ENCODE measurements at places on chromosomes 1 and 21. TPM values are rescaled to one million over a fixed set of nuclear protein-coding genes. Genes with fewer than 3 reads are reported as not detected.

DNA sequence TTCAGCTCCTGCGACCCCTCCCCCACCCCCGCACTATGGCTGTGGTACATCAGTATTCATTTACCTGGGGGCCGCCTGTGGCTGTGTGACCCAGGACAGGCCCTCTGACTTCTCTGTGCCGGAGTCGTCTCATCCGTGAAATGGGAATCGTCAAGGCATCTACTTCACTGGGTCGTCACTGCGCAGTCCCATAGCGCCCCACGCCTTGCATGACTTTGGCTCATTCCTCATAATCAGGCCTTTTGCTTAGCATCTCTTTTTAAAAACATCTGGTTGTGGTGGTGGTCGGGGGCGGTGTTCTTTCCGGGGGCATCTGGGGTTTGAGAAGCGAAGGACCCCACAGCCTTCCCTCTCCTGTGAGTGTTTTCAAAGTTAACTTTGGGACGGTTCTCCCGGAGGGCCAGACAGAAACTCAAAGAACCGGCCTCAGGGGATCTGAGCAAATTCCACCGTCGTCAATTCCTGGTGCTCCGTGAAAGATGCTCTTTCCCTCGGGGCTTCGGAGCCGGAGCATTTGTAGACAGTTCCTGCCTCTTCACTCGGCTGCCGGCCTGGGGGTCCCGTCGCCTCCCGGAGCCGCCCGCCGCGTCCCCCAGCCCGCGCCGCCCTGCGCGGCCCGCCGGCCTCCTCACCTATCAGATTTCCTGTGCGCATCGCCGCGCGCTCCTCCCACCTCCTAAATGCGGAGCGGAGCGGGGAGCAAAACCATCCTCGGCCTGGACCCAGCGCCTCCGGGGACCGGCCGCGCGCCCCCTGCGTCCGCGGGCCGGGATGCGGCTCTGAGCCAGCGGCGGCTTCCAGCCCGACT lies at the start of gene B3GALT5:
TSS of gene B3GALT5 (plus strand) at position 708 of the 808 bp plus-strand sequence. CDS start 47,620 bp downstream, outside the sequence.
- DNase-seq: peak; percentile 37
- peaks cover 57% of the 10 kb centered on the region for H3K27me3 ChIP-seq
- peaks cover 22% of the 10 kb centered on the region for H3K4me1 ChIP-seq
- peak within 1 kb of the TSS; percentile 76 for H3K27ac ChIP-seq

GRCh38 chr1:157181790-157182189 lies 43.6 kb upstream of the ETV3 start:
- H3K4me3 ChIP-seq: no peak overlapping the region
- H3K36me3 ChIP-seq: no peaks in the 10 kb centered on the region
- H3K27ac ChIP-seq: no peak overlapping the region
- H3K27me3 ChIP-seq: peaks cover 19% of the 10 kb centered on the region
- peaks cover 6% of the 10 kb centered on the region for H3K4me1 ChIP-seq

DNA sequence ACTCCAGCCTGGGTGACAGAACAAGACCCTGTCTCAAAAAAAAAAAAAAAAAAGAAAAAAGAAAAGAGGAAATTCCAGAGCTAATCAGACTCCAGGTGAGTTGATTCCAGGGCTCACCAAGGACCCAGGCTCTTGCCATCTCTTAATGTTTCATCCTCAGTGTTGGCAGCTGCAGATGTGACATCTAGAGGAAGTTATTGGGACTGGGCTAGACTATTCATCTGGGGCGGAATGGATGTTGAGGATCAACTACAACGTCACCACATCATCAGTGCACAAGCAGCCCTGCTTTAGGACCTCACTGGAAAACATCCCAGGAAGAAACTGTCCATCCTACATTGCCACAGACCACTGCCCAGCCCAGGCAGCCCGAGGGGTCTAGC lies 28.6 kb upstream of the PARP1 start:
- no peak overlapping the region for H3K27ac ChIP-seq
- H3K27me3 ChIP-seq: peaks cover 8% of the 10 kb centered on the region
- no peaks in the 10 kb centered on the region for H3K4me1 ChIP-seq
- H3K36me3 ChIP-seq: no peaks in the 10 kb centered on the region

DNA sequence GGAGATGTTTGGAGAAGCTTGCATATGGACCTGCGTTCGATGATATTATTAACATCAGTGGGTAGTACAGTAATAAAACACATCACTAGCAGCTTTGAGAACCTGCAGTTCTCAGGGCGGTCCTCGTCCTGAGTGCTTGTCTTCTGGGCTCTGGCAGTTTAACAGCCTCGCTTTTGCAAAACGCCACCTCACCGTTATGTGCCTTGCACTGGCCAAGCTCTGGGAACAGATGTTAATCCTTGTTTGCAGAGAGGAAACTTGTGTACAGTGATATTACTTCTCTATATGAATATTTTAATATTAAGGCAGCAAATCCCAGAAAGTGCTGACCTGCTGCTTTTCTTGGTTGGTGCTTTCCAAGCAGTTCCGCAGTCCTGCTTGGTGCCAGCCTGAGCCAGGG lies 167.4 kb upstream of the TMEM51 start:
- no peaks in the 10 kb centered on the region for H3K4me1 ChIP-seq
- H3K4me3 ChIP-seq: no peak overlapping the region
- no peaks in the 10 kb centered on the region for H3K27me3 ChIP-seq
- H3K36me3 ChIP-seq: no peaks in the 10 kb centered on the region
- no peak overlapping the region for H3K27ac ChIP-seq

- DNase-seq: no peak
- H3K4me1 ChIP-seq: peaks cover 11% of the 10 kb centered on the region
- H3K27me3 ChIP-seq: peaks cover 10% of the 10 kb centered on the region
- no peaks in the 10 kb centered on the region for H3K36me3 ChIP-seq
- H3K4me3 ChIP-seq: peak overlapping the region; percentile 89
These were observed 14.2 kb upstream of the MCOLN3 start for GRCh38 chr1:85062425-85063026.

DNA sequence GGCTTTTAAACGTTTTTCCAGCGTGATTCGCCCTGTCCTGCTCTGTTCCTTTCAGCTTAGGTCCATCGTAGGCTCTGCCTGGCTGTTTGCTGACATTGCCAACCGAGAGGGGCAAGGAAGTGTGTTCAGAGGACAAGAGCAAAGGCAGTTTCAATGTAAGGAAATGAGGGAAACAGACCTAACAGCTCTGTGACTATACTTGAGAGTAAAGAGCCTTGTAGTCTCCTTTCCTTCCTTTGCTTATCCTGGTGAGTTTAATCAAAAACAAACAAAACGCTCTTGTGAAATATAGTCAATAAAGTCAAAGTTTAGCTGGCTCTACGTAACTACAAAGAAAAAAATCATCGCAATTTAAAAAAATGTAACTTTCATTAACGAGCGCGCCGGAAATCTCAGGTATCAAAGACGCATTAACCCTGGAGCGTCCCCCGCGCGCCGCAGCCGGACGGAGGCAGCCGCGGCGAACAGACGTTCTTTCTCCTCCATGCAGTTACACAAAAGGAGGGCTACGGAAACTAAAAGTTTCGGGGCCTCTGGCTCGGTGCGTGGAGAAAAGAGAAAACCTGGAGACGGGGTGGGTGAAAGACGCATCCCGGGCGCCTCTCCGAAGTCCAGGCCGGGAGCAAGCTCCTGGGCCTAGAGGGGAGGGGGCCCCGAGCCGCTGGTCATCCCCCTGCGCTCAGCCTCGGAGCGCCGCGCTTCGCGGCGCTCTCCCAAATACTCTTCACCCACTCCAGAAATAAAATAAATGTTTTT lies 617 bp upstream of the ADGRL2 start:
- no peaks in the 10 kb centered on the region for H3K27me3 ChIP-seq
- peak overlapping the region; percentile 97 for H3K27ac ChIP-seq
- H3K4me1 ChIP-seq: peaks cover 25% of the 10 kb centered on the region
- DNase-seq: peak; percentile 53
- no peaks in the 10 kb centered on the region for H3K36me3 ChIP-seq

GRCh38 chr1:156162430-156163037 lies 9.1 kb downstream of the SEMA4A start:
- peaks cover 1% of the 10 kb centered on the region for H3K36me3 ChIP-seq
- H3K27ac ChIP-seq: no peak overlapping the region
- H3K4me1 ChIP-seq: peaks cover 6% of the 10 kb centered on the region
- no peak overlapping the region for H3K4me3 ChIP-seq

DNA sequence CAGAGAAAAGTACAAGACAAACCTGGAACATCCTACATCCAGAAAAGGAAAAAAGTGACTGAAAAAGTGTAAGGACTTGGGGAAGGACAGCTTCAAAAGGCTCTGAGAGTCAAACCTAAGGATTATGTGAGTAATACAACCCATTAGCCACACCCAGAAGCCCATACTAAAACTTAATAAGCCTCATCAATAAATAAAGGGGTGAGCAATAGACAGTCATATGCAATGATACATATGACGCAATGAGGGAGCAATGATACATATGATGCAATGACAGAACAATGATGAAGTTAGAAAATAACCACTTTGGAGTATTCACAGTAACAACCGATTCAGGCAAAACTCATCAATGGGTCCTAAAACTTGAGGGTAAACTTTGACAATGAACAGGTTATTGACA lies 50.1 kb downstream of the BRWD1 start:
- peaks cover 4% of the 10 kb centered on the region for H3K4me1 ChIP-seq
- DNase-seq: no peak
- no peaks in the 10 kb centered on the region for H3K27me3 ChIP-seq
- H3K27ac ChIP-seq: no peak overlapping the region
- H3K36me3 ChIP-seq: peaks cover 22% of the 10 kb centered on the region

DNA sequence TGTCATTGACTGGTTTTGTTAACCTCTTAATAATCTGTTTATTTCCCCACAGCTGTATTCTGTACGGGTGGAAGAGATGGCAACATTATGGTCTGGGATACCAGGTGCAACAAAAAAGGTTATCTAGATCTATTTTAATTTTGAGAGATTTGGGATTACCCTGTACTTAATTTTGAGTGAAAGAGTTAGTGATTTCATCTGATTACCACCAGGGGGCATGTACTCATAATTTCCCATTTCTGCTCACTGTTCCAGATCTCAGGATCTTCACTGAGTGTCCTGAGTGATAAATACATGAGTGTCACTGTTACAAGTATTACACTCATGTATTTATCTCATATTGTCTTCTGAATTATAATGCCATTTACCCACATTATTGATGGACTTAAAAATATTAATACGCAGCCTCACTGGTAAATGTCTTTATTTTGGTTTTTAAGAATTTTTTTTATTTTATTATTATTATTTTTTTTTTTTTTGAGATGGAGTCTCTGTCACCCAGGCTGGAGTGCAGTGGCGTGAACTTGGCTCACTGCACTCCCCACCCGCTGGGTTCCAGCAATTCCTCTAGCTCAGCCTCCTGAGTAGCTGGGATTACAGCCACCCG lies 27.4 kb downstream of the DTL start:
- DNase-seq: no peak
- H3K36me3 ChIP-seq: peaks cover 12% of the 10 kb centered on the region
- no peaks in the 10 kb centered on the region for H3K4me1 ChIP-seq
- H3K4me3 ChIP-seq: no peak overlapping the region
- no peak overlapping the region for H3K27ac ChIP-seq
- no peaks in the 10 kb centered on the region for H3K27me3 ChIP-seq

GRCh38 chr1:183918589-183918988 lies 113.7 kb downstream of the RGL1 start:
- H3K27ac ChIP-seq: no peak overlapping the region
- DNase-seq: no peak
- peaks cover 3% of the 10 kb centered on the region for H3K36me3 ChIP-seq
- H3K4me3 ChIP-seq: no peak overlapping the region
- peaks cover 4% of the 10 kb centered on the region for H3K4me1 ChIP-seq
- H3K27me3 ChIP-seq: no peaks in the 10 kb centered on the region

GRCh38 chr1:90837420-90837819 lies 120.3 kb upstream of the BARHL2 start:
- H3K27ac ChIP-seq: no peak overlapping the region
- no peak for DNase-seq
- no peak overlapping the region for H3K4me3 ChIP-seq
- no peaks in the 10 kb centered on the region for H3K36me3 ChIP-seq
- H3K4me1 ChIP-seq: peaks cover 19% of the 10 kb centered on the region
- H3K27me3 ChIP-seq: peaks cover 92% of the 10 kb centered on the region

GRCh38 chr1:100622037-100622436 lies 84.1 kb downstream of the GPR88 start:
- no peak overlapping the region for H3K4me3 ChIP-seq
- no peak for DNase-seq
- H3K27ac ChIP-seq: no peak overlapping the region
- H3K27me3 ChIP-seq: peaks cover 2% of the 10 kb centered on the region

DNA sequence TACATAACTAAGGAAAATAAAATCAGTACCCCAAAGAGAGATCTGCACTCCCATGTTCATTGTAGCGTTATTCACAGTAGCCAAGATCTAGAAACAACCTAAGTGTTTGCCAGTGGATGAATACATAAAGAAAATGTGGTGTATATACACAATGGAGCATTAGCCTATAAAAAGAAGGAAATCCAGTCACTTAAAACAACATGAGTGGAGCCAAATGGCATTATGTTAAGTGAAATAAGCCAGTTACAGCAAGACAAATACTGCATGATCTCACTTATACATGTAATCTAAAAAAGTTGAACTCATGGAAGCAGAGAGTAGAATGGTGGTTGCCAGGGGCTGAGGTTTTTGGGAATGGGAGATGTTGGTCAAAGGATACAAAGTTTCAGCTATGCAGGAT lies 508.3 kb upstream of the B3GALT2 start:
- no peak overlapping the region for H3K27ac ChIP-seq
- H3K4me1 ChIP-seq: peaks cover 10% of the 10 kb centered on the region
- no peak for DNase-seq
- no peaks in the 10 kb centered on the region for H3K27me3 ChIP-seq
- no peak overlapping the region for H3K4me3 ChIP-seq

DNA sequence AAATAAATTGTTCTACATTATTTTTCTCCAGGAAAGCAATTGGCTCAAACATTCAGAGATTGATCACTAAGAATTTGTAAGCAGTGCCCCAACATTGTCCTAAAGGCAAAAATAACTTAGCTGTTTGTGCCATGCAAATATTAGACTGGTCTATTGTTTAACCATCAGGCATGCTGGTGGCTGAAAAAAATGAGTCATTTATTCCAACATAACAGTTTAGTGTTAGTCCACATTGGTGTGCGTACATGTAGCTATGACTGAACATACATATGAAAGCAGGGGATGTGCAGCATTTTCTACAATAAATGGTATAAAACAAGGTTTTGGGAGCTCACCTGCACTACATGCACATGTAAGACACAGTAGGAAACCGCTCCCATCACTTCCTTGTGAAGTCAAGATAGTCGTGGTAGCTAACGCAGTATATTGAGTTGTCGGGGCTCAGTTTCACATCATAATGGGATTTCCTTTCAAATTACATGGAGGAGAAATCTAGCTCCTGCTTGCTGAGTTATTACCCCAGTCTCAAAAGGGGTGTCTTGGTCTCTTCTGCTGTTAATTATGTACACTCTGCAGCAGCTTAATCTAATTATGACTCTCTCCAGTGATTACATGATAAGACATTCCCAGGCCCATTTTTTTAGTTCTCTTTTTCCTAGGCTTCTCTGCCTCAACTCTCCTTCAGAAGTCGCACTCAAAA lies 199.4 kb downstream of the LYPLAL1 start:
- no peak for DNase-seq
- H3K27ac ChIP-seq: no peak overlapping the region
- no peak overlapping the region for H3K4me3 ChIP-seq

Gene TMPRSS3
- 14.4 TPM for total RNA-seq

Gene CATSPERE
- total RNA-seq: 2.0 TPM

Gene HTR1D
- total RNA-seq: 0.31 TPM

Gene GSTM5
- 2.8 TPM for total RNA-seq

Gene EXO1
- 16.2 TPM for total RNA-seq

Gene LRRC53
- not detected for total RNA-seq
